Activated CD4-positive, alpha-beta memory T cell treated with anti-CD3 and anti-CD28 coated beads, Interleukin-2, amount 10 ng/mL, durations not matched to agents 7 days and 5 days (primary cell): ENCODE measurements at places on chromosomes 13 and 19. TPM values are rescaled to one million over a fixed set of nuclear protein-coding genes. Genes with fewer than 3 reads are reported as not detected.

DNA sequence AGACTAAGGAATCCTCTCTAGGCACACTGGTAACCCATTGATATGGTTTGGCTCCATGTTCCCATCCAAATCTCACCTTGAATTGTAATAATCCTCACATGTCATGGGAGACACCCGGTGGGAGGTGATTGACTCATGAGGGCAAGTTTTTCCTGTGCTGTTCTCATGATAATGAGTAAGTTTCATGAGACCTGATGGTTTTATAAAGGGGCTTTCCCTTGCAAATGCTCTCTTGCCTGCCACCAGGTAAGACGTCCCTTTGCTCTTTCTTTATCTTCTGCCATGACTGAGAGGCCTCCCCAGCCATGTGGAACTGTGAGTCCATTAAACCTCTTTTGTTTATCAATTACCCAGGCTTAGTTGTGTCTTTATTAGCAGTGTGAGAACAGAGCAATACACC lies 81.4 kb upstream of the GPC6 start:
- no peak for DNase-seq

- DNase-seq, result no peak
Measured at GRCh38 chr19:44754750-44755080, 6.2 kb downstream of the BCL3 start.

The IZUMO4 gene
- 10.5 TPM for total RNA-seq

The THSD8 gene
- total RNA-seq, result 19.2 TPM

DNA sequence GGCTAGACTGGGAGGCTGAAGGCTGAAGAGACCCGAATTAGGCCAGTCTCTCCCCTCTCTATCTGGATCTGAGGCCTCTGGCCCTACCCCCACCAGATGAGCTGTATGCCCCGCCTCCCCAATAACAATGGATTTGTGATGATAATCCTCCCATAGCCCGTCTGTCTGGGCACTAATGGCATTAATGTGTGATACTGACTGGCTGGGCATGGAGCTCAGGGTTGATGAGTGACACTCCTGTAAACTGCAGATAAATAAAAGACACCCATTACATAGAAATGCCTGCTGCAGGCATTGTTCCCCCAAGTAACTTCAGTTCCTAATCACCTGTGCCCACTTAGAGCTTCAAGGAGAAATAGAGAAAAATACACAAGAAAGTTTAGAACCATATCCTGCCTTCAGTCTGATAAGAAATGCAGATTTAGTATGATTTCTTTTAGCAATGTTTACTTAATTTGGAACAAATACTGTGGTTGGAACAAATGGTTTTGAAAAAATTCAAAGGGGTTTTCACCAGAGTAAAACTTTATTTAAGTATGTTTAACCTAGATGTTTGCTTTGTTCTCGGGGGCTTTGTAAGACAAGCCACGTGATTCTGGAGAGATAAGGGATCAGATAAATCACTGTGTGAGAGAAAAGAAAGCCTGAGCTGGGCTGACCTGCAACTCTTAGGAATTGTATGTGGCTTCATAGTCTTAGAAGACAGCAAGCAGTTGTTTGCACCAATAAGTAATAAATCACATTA lies 60.3 kb downstream of the TNFRSF19 start:
- no peak for DNase-seq

DNA sequence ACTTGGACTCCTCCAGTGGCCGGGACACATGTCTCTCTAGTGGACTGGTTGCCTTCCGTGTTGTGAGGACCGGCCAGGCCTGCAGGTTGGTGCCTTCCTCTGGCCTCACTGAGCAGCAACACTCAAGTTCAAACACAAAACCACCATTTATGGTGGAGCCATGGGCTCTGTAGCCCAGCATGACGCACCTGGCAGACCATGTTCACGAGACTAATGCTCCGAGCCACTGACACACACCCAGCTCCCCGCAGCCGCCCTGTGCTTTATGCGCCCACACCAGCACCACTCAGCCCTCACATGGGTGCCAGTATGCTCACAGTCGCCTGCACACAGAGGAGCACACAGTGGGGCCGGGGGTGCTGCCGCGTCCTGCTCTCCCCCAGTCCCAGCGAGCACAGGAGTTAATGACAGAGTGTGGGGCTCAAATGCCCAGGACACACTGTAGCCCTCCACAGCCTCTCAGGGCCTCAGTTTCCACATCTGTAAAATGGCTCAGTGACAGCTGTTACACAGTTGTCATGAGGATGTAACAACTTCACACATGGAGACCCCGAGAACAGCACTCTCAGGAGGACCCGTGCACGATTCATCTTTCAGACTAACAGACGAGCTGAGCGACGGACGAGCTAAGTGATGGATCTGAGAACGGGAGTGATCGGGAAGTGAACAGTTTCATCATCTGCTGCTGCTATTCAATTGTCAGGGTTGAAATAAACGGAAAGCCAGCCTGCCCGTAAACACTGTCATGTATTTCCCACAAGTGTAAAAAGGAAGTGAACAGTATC lies 7.8 kb downstream of the GAS6 start:
- DNase-seq, result no peak

The SYCN gene
- not detected for total RNA-seq

The SIGLEC5 gene
- total RNA-seq, result not detected

DNA sequence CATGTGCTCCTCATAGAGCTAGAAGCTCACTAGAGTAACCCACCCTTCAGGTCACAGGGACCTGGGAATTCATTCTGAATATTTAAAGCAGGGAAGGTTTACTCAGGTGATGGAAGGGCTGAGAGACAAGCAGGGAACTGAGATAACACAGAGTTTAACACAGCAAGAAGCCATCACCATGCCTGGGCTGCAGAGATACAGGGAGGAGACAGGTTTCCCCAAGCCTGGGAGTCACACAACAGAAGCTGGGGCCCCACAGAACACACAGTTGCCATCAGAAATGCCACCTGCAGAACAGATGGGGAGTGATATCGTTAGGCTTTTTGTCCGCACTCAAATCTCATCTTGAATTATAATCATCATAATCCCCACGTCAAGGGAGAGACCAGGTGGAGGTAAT lies 7.9 kb upstream of the CYSLTR2 start:
- DNase-seq, result no peak

DNA sequence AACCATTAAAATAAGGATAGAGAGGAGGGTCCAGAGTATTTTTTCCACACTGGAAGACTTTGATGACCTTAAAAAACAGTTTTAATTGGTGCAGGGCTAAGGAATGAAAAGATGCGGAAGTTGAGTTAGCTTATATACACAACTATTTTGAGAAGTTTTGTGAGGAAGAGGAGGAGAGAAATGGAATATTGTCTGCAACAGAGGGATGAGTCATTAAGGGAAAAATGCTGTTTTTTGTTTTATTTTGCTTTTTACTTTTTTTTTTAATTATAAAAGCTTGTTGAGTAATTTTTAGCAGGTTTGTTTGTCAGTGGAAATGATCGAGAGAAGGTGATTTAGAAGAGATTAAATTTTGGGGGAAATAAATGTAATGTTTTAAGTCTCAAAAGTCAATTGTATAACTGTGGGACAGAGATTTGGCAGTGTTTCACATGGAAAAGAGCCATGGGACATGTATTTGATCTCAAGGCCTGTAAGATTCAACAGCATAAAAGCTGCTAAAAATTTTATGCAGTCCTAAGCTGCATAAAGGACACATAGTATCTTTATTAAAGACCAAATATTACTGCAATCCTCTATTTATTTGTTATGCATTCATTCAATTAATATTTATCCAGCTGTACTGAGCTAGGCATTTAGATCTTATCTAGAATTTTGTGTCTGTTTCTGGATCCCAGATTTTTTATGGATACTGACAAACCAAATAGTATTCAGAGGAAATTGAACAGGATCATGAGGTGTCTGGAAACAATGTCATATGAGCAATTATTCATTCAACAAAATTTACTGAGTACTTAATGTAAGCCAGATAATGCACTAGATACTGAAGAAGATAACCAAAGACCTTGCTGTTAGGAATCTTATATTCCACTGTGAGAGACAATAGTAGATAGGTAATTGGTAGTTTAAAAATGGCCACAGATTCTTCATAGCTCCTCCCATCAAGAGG lies 72.7 kb downstream of the DNAJC15 start:
- DNase-seq, result no peak

DNA sequence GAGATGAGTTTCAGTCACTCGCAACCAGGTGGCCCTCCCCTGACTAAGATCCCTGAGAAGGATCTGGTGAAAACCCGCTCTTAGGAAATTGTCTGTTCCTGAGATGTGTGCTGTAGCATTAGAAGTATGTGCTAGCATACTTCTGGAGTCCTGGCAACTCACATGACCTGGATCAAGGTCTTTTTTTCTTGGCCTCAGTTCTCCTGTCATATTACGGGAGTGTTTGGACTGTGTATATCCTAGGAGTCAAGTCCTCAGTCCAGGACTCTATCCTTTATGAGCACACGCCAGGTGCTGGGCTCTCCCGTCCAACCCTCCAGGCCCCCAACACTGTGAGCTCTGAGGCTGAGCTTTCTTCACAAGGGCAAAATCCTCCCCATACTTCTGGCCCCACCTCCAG lies 156.4 kb downstream of the UQCRFS1 start:
- no peak for DNase-seq
